ENCODE measurements at places on chromosomes 5 and 9. TPM values are rescaled to one million over a fixed set of nuclear protein-coding genes. Genes with fewer than 3 reads are reported as not detected.

PCDHGB4 gene
- 1.6 TPM for total RNA-seq

DNA sequence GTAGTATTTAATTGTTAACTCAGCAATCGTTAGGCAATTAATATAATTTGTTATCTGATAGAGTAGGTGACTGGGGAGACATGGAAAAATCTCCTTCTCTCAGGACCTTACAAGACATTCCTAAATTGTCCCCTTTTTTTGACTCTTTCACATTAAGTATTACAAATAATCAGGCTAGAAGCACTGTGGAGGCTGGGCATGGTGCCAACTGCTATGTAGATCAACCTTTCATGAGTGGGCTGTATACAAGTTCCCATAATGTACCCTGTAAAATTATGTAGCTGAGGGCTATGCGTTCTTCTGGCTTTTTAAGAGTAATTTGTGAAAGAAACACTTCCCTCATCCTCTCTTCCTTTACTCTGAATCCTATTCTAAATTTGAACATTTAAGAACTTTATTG, 140.2 kb downstream of the NFIB start:
- DNase-seq: no peak

CPLANE1 gene
- 31.7 TPM for total RNA-seq

- DNase-seq: no peak
Observed at GRCh38 chr5:106637275-106637674, 1033.5 kb downstream of the EFNA5 start.

DNA sequence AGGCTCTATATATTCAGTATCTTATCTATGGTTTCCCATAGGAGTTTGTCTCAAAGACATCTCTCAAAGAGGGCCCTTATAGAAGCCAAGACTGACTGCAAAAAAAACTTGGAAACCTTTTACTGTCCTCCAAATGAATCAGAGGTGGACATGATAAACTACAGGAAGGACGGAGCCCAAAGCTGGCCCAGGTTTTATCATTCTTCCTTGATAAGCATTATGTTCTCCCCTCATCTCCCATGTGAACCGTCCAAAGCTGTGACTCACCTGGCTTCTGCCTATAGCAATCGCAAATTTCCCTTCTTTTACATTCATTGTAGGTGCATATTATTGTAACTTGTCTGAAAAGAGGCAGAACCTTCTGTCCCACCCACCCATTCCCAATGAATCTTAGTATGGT, 35.0 kb upstream of the NIM1K start:
- no peak for DNase-seq

DNA sequence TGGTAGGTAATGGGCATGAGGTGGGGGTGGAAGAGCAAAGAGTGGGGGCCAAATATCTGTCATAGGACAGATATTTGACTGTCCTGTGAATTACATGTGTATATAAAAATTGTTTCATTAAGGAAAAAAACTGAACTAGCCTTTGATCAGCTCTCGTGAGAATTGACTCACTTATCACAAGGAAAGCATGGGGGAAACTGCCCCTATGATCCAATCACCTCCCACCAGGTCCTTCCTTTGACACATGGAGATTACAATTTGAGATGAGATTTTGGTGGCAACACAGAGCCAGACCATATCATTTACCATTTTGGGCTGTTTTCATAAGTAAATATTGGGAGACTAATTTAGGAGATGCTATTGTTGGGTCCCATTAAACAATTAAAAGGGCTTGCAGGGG, 63.2 kb upstream of the FYB1 start:
- DNase-seq: no peak

DNA sequence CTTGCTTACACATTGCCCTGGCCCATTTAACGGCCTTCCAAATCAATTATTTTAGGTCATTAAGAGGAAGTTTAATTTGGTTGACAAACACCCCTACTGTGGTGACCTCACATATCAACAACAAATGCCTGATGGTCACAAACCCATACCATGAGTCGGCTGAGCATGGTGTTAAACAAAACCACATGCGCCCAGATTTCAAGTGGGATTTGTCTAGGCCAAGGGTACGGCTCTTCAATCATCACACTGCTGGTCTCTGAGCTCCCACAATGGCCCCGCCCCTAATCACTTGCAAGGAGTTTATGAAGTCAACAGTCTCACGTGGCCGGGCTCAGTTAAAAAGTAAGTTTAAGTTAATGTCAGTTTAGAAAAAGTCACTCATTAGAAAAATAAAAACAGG, 243.8 kb downstream of the CRB2 start:
- no peak for DNase-seq

DNA sequence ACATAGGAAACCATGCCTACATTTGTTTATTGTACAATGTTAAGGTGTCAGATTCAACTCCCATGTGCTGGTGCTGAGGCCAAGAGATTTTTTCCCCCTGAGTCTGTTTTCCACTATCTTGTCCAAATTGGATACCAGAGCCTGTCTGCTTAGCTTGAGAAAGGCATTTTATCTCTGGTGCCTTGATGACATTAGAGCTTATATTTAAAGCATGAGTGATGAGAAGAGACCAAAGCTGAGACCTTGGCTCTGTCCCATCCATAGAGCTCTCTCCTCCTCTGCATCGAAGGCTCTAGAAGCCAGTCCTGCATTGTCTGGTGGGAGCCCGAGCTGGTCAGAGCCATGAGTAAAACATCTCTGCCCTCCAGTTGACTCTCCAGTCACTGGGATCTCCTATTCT, 10.4 kb upstream of the PPP2CA start:
- no peak for DNase-seq

GZMA gene
- total RNA-seq: 19.6 TPM

DNA sequence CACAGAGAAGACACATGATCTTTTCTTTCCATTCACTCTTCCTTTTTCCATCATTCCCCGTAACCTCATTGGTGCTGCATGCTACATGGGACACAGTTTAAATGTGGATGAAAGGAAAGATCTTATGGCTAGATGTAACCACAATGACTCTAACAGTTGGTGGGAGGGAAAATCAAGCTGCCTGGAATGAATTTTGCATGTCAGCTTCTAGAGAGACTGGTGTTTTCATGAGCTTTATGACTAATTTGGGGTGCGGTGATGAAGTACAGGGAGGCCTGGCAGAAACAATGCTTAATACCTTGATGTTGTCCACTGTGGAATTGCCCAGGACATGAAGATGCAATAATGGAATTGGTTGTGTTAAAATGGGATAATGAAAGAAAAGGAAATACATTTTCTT, 55.9 kb upstream of the MYO10 start:
- DNase-seq: no peak

DNA sequence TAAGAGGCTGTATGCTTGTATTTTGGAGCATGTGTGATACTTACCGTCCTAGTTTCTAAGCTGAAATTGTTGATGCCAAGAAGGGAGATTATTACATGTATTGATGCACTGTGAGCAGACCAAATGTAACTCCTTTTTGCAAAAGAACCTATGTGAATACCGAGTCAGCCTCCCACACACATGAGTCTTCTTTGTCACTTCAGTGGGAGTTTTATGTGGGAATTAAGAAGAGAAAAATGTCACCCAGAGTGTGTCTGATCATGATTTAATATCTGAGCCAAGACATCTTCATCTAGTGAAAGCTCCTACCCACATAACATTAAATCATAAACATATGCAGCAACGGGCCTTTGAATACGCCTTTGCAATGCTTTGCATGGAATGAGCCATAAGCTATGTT, 380.3 kb upstream of the ACTBL2 start:
- DNase-seq: no peak

ADCY2 gene
- 0.20 TPM for total RNA-seq

DNA sequence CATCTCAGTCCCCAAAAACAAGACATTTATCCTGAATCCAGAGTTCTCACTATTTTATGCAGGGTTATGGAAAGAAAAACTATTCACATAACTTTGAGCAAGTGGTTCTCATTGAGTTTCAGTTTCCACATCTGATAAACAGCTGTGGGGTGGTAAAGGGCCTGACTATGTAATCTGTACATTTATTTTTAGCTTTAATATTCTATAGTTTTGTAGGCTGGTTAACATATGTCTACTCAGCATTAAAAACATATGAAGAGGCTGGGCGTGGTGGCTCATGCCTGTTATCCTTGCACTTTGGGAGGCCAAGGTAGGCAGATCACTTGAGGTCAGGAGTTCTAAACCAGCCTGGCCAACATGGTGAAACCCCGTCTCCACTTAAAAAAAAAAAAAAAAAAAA, 301.5 kb upstream of the CCNG1 start:
- no peak for DNase-seq

GRCh38 chr9:134935056-134935640, 17.4 kb upstream of the FCN1 start:
- peak; percentile 28 for DNase-seq

DNA sequence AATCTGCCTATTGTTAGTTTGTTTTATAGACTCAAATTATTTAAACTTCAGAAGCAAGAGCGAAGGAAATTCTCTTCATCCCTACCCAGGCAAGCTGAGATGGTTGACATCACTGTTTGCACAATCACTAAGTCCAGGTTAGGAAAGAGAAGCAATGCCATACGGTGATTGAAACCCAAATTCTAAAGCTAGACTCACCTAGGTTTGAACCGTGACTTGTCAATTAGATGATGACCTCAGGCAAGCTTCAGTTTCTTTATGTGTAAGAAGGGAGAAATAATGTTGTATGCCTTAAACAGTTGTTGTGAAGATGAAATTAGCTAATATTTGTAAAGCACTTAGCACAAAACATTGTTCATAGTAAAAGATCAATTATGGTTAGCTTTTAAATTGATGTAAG, 96.5 kb upstream of the ANKRD55 start:
- no peak for DNase-seq

- no peak for DNase-seq
Observed at GRCh38 chr9:112375361-112375760, 4.5 kb upstream of the HSDL2 start.

GRCh38 chr9:15670894-15671293, 118.1 kb downstream of the CCDC171 start:
- DNase-seq: no peak

DNA sequence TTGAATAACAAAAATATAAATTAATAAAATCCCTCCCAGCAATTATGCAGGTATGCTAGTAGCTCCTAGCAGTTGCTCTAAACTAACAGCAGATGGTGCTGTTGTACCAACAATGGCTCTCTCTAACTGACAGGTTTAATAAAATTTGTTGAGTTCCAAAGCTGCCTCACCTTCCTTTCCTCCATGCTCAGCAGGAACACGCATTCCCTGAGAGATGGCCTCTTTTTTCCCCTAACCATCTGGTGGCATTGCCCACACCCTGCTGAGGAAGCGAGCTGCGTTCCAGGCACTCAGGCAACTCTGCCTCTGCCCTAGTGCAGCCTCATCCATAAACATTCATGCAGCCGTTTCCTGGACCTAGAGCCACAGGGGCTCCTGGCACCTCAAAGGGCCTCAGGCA, 106.2 kb downstream of the KLHL3 start:
- DNase-seq: no peak

PPP2R2B gene
- 6.1 TPM for total RNA-seq

GRCh38 chr9:92245005-92245797, 48.3 kb downstream of the IARS1 start:
- DNase-seq: no peak

- no peak for DNase-seq
Observed at GRCh38 chr5:68134033-68134668, 81.4 kb upstream of the PIK3R1 start.

- no peak for DNase-seq
Observed at GRCh38 chr5:112238473-112238872, 180.6 kb downstream of the EPB41L4A start.

FOXD1 gene
- 0.66 TPM for total RNA-seq

DNA sequence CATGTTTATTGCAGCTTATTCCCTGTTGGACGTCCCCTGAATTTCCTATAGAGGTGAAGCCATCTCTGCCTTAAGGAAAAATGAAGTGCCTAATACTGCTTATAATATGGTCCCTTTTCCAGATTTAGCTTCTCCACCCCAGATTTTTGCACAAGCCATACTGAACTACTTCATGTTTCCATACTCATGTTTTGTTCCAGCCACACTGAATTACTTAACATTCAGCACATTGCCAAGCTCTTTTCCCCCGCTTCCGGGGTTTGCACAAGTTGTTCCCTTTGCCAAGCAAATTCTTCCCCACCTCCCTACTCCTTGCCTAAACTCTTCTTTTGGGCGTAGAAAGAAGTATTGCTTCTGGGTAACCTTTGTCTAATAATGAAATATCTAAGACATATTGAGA, 1.7 kb upstream of the CNTRL start:
- no peak for DNase-seq

DNA sequence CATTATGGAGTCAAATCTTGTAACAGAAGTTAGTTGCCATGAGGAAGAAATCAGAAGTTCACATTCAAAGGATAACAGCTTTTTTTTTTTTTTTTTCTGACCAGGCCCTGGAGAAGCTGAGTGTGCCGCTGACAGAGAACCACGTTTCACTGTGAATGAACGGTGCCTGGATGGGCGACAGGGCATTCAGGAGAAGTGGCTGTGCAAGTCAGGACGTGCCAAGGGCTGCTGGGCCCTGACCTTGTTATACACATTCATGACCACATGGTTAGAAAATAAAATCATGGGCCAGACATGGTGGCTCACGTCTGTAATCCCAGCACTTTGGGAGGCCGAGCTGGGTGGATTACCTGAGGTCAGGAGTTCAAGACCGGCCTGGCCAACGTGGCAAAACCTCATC, 91.6 kb downstream of the ANKH start:
- DNase-seq: no peak

DNA sequence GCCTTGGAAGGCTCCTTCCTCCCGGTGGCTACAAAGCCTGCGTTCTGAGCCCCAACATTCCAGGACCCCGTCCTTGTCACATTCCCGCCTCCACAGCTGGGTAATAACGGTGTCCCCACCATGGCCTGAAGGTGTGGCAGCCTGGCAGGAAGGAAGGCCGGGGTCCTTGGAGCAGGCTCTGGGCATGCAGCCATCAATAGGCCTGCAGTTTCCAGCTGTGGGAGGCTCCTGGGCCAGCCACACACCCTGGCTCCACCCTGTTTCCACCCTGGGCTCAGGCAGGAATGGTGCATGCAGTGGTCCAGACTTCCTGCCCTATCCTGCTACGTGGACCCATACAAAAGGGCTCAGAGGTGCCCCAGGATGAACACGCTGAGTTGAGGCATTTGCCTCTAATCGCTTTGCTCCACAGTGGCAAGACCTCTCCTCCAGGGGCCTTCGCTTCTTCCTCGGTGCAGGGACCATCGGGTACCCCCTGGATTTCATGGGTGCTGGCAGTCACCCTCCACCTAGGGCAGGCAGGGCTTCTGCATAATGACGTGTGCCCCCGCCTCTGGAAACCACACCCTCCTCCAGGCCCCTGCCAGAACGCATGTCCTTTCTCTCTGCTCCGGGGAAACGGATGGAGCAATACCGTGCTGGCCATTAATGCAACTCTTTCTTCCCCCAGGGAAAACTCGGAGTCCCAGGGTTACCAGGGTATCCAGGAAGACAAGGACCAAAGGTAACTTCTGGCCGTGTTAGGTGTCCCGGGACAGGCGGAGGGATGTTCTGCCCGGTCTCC, 95.1 kb upstream of the FCN2 start:
- peak; percentile 83 for DNase-seq

GPX8 gene
- 6.9 TPM for total RNA-seq

- peak; percentile 95 for DNase-seq
Observed at GRCh38 chr9:133133681-133134387, 12.8 kb upstream of the RALGDS start.
